ENCODE measurements at places on chromosomes 7 and 10.

GRCh38 chr7:90891529-90891928 is 295.4 kb downstream of the CDK14 start:
- no peak for DNase-seq

DNA sequence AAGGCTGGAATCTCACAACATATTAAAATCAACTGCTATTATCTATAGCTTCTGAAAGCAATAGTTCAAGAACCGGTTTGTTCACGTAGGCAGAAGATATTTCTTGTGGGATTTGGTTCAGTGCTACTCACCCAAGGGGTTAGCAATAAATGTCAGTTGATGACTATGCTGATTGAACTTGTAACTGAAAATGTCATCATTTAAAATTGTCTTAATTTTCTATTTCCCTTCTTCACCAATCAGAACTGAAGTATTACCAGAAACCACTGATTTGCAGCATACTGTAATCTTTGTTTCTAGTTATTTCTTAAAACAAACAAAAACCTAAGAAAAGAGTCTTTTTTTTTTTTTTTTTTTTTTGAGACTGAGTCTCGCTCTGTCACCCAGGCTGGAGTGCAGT is 46.1 kb downstream of the CPEB3 start:
- no peak for DNase-seq

- no peak for DNase-seq
Measured at GRCh38 chr7:157628456-157628855, 291.7 kb downstream of the DNAJB6 start.

- DNase-seq = no peak
Measured at GRCh38 chr10:124683814-124684213, 60.4 kb downstream of the FAM53B start.

DNA sequence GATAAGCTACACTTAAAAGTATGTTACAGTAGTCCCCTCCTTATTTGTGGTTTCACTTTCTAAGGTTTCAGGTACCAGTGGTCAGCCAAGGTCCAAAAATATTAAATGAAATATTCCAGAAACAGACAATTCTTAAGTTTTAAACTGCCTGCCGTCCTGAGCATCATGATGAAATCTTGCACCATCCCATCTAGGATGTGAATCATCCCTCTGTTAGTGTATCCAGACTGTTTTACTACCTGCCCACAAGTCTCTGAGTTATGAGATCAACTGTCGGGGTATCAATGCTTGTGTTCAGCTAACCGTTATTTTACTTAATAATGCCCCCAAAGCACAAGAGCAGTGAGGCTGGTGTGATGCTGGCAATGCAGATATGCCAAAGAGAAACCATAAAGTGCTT is 11.4 kb downstream of the KDM7A start:
- no peak for DNase-seq

GRCh38 chr7:37999673-38000072 is 79.2 kb downstream of the EPDR1 start:
- no peak for DNase-seq

GRCh38 chr10:70374775-70375614 is 7.4 kb downstream of the LRRC20 start:
- no peak for DNase-seq

- DNase-seq = no peak
Measured at GRCh38 chr7:44629829-44630522, 23.5 kb downstream of the OGDH start.
